ENCODE measurements at places on chromosomes 2 and 18. TPM values are rescaled to one million over a fixed set of nuclear protein-coding genes. Genes with fewer than 3 reads are reported as not detected.

GRCh38 chr2:18821431-18821830 lies 232.1 kb upstream of the NT5C1B start:
- H3K27ac ChIP-seq = no peak overlapping the region
- no peaks in the 10 kb centered on the region for H3K27me3 ChIP-seq
- H3K4me1 ChIP-seq = no peaks in the 10 kb centered on the region

- H3K27me3 ChIP-seq = no peaks in the 10 kb centered on the region
- H3K4me1 ChIP-seq = peaks cover 4% of the 10 kb centered on the region
- no peak overlapping the region for H3K4me3 ChIP-seq
- no peaks in the 10 kb centered on the region for H3K36me3 ChIP-seq
- H3K27ac ChIP-seq = no peak overlapping the region
- DNase-seq = no peak
Observed at GRCh38 chr2:48414980-48415835, 114.7 kb upstream of the STON1 start.

GRCh38 chr2:241645056-241645914 lies 7.8 kb downstream of the ATG4B start:
- H3K27me3 ChIP-seq = no peaks in the 10 kb centered on the region
- H3K36me3 ChIP-seq = no peaks in the 10 kb centered on the region
- H3K27ac ChIP-seq = no peak overlapping the region
- no peak overlapping the region for H3K4me3 ChIP-seq
- no peak for DNase-seq

DNA sequence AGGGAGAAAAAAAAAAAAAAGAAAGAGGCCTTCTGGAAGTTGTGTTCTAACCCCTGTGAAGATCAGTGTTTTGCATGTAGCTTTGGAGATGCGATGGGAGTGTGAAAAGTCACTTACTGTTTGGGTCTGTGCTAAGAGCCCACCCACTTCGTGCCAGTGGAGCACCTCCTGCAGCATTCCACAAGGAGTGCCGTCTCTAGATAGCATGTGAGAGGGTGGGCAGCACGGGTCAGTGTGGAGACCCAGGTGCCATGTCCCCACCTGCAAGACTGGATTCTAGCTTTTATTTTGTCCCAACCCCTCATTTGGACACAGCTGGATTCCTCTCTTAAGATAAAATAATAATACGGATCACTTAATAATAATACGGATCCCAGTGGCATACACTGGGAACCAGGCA lies 12.5 kb upstream of the TMEM185B start:
- no peak overlapping the region for H3K27ac ChIP-seq
- H3K36me3 ChIP-seq = no peaks in the 10 kb centered on the region
- no peak overlapping the region for H3K4me3 ChIP-seq

DNA sequence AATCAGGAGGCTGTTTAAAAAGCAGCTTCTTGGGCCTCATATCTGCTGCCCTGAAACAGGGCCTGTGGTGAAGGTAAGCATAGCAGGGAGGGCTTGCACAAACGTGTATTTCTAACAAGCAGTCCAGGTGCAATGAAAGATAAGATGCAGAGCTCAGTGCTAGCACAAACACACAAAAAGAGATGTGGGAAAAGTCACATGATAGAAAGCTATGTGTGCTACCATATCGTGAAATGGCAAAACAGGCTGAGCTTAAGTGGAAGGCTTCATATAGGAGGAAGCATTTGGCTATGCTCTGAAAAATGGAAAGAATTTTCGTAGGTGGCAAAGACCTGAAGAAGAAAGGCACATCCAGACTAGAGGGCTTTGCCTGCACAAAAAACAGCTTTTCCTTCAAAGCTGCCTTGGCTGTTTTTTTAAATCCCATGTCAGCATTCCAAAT lies 10.2 kb downstream of the RSAD2 start:
- no peak overlapping the region for H3K27ac ChIP-seq
- H3K36me3 ChIP-seq = no peaks in the 10 kb centered on the region
- DNase-seq = no peak
- no peaks in the 10 kb centered on the region for H3K4me1 ChIP-seq

DNA sequence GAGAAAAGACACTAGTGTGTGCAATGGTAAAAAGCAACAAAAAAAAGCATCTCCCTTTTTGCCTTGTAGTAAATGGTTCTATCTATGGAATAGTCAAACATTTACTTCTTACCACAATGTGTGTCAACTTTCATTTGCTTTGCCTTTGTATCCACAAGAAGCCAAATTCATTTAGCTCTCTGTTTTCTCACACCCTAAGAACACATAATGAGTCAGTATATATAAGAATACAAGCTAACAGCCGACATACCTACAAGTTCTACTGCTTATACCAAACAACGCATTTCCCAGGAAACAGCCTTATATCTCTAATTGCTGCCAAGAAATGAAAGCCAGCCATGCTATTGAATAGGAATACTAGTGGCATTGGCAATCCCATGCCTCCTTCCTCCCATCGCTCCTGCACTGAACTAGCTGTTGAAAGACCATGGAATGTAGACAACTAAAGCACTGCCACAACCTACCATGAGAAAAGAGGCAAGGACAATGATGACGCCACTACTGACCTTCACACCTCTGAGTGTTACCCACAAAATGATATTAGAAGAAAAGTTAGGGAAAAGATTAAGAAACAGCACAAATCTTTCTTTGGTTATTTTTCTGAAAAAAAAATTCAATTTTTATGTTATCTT lies 243.9 kb downstream of the GCA start:
- no peaks in the 10 kb centered on the region for H3K4me1 ChIP-seq
- no peaks in the 10 kb centered on the region for H3K27me3 ChIP-seq
- no peak overlapping the region for H3K4me3 ChIP-seq
- no peak overlapping the region for H3K27ac ChIP-seq

DNA sequence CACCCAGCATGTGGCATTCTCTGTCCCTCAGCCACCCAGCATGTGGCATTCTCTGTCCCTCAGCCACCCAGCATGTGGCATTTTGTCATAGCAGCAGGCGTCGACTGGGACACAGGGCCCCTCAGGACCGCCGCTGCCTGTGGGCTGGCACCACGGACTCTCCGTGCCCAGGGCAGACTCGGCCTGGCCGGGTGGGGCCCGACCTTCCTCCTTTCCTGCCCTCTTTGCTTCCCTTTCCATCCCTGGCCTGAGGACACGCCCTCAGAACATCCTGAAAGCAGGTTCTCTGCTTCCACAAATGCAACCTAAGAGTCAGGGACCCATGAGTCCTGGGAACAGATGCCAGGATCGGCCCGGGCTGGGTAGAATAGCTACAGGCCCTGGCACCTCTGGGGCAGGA lies 291.4 kb upstream of the SALL3 start:
- DNase-seq = no peak
- no peaks in the 10 kb centered on the region for H3K4me1 ChIP-seq
- no peaks in the 10 kb centered on the region for H3K27me3 ChIP-seq
- no peaks in the 10 kb centered on the region for H3K36me3 ChIP-seq
- H3K4me3 ChIP-seq = no peak overlapping the region
- no peak overlapping the region for H3K27ac ChIP-seq

DNA sequence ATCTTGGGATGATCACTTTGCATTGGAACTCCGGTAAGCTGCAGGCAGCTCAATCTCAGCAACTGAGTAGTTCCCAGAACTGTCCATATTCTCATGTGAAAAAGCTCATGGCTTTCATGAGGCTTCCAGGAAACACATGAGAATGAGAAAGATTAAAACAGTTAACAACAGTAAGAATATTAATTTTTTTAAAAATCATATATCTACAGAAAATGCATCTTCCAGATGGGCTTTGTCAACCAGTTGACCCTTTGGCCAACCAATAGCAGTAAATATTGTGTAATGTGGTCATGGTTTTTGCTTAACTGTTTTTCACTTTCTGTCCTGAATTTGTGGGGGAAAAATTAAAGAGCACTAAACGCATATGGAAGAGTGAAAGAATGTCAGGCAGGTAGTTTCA lies 131.2 kb upstream of the CCDC195 start:
- no peaks in the 10 kb centered on the region for H3K27me3 ChIP-seq
- H3K27ac ChIP-seq = no peak overlapping the region
- no peak for DNase-seq
- no peaks in the 10 kb centered on the region for H3K4me1 ChIP-seq

GRCh38 chr2:47459021-47459420 lies 56.1 kb downstream of the MSH2 start:
- no peaks in the 10 kb centered on the region for H3K27me3 ChIP-seq

DNA sequence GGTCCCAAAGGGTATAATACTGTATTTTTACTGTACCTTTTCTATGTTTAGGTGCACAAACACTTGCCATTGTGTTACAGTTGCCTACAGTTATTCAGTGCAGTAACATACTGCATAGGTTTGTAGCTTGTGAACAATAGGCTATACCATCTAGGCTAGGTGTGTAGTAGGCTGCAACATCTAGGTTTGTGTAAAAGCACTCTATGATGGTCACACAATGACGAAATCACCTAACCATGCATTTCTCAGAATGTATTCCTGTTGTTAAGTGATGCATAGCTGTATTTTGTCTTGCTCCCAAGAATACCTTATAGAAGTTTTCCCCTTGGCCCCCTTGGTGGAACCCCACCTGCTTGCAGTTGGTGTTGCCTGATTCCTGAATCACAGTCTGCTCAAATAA lies 29.3 kb upstream of the AGFG1 start:
- H3K27ac ChIP-seq = no peak overlapping the region
- H3K36me3 ChIP-seq = no peaks in the 10 kb centered on the region

DNA sequence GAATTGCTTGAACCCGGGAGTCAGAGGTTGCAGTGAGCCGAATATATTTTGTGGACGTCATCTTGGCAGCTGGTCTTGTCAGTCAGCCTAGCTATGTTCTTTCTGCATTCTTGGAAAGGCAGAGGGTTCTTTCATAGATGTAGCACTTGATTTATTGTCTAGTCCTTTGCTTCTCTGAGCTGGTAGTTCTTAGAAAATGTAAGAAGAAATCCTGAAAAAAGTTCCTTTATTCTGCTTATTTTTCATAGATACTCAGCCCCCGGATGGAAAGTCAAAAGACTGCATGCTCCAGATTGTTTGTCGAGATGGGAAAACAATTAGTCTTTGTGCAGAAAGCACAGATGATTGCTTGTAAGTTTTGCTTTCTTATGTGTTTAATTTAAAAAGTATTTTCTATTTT lies 21.3 kb downstream of the PLEKHB2 start:
- H3K27me3 ChIP-seq = no peaks in the 10 kb centered on the region
- peaks cover 60% of the 10 kb centered on the region for H3K36me3 ChIP-seq
- no peak overlapping the region for H3K4me3 ChIP-seq
- H3K27ac ChIP-seq = no peak overlapping the region
- DNase-seq = no peak

DNA sequence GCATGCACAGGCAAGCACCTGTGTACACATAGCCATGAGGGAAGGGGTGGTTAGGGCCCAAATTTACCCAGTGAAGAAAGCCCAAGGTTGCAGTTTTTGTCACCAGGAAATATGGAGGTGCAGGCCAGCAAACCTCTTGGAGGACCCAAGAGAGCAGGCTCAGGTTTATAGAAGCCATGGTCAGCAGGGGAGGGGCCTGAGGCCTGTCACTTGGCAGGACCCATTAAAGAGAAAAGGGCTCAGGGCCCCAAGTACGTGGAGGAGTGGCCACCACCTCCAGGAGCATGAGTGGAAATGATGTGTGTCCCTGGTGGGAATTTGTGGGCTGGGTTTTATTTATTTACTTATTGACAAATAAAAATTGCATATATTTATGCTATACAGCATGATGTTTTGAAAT lies 192.9 kb downstream of the HAUS1 start:
- H3K27ac ChIP-seq = no peak overlapping the region
- H3K36me3 ChIP-seq = no peaks in the 10 kb centered on the region
- no peaks in the 10 kb centered on the region for H3K27me3 ChIP-seq
- H3K4me1 ChIP-seq = no peaks in the 10 kb centered on the region
- no peak overlapping the region for H3K4me3 ChIP-seq
- no peak for DNase-seq

- H3K4me1 ChIP-seq = no peaks in the 10 kb centered on the region
- H3K36me3 ChIP-seq = no peaks in the 10 kb centered on the region
- no peak for DNase-seq
- no peak overlapping the region for H3K4me3 ChIP-seq
Observed at GRCh38 chr2:242027676-242028450, 158.3 kb downstream of the RTP5 start.

The TMEM17 gene
- total RNA-seq = not detected

The TUBA4B gene
- not detected for total RNA-seq

The CXCR4 gene
- total RNA-seq = 41.1 TPM

The CFC1 gene
- total RNA-seq = not detected

The FN1 gene
- 686 TPM for total RNA-seq

The STON1 gene
- total RNA-seq = 25.4 TPM

The DTNA gene
- total RNA-seq = 74.4 TPM

The RAD51AP2 gene
- total RNA-seq = not detected

The ELOA2 gene
- total RNA-seq = not detected

Data from transverse colon (tissue), 4 donors.